NCI-H1930 (cell line): ENCODE measurements at places on chromosomes 2 and 18.

DNA sequence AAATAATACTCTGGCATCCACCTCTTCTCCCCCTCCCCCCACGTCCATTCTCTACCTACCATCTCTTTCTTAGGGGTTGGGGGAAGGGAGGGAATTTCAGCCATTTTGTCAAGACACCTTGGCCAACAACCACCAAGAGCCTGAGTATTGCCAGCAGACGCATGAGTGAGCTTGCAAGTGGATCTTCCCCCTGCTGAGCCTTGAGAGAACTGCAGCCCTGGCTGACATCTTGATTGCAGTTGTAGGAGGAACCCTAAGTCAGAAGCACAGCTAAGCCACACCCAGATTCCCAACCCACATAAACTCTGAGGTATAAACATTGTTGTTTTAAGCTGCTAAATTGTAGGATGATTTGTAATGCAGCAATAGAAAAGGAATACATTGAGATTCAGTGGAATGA lies 165.6 kb downstream of the TMEFF2 start:
- no peak for DNase-seq

GRCh38 chr2:48341551-48342133 lies 188.3 kb upstream of the STON1 start:
- no peak for DNase-seq

DNA sequence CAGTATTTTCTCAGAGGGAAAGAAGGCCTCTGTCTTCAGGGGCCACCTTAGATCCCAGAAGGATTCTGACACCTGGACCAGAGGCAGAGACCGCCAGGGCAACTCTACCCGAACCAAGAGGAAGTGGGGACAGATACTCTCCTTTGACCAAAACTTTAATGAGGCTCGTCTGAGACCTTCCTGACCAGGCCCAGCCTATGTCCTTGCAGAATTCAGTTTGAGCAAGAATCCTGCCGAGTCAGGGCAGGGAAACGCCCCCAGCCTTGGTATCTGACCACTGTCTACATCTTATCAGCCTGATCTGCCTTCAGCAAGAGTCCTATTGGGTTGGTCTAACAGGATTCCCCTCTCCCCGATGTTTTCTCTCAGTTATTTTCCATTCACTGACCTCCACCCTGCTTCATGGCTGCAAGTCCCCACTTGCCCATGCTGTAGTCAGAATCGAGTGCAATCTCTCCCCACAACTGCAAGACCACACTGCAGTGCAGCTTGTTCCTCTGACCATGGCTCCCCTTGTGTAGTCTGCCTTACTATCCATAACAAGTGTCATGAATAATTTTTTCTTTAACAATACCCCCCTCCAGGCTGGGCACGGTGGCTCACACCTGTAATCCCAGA lies 95.0 kb downstream of the MSH2 start:
- DNase-seq = no peak

DNA sequence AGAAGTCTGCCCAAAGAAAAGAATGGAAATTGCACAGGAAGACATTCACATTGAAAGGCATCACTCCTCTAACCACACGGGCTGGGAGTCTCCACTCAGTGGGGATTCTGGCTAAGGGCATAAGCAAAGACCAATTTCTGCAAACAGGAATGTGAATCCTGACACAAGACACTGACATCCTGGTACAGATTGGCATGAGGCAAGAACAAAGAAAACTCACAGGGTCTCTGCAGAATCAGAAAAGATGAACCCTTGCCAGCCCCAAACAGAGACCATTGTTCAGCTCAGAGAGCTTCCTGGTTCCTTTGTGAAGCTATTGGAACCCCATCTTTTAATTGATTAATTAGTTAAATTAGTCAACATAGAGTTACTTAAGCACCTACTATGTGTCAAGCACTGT lies 82.3 kb downstream of the UPP2 start:
- no peak for DNase-seq

DNA sequence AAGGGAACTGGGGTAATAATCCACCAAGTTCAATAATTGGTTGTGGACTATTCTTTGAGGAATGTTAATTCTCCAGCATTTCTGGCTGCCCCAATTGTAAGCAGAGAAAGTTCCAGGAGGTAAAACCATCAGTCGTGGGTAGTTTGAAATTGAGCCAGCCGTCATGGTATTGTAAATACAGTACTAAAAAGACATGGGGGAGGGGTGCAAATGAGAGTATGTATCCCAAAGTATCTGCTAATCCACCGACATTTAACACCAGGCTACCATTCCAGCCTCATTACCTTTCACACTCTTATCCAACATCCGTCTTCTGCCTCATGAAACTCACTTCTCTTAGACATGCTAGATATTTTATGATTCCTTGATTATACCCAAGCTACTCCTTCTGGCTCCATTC lies 507.9 kb downstream of the ERBB4 start:
- no peak for DNase-seq

DNA sequence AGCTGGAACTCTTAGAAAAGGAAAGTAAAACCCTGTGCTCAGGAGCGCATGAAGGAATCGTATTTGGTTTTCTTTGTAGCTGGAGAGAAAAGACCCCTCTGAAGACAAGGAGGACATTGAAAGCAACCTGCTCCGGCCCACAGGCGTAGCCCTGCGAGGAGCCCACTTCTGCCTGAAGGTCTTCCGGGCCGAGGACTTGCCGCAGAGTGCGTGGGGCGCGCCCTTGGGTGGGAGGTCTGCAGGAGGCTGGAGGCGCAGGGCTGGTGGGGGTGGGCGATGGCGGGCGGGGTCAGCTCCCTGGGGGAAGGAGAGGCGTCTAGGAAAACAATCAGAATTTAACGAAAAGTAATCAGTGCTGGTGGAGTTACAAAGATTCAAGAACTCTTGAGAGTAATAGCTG lies 72.8 kb downstream of the DYSF start:
- DNase-seq = no peak

- no peak for DNase-seq
These were observed 84.2 kb downstream of the SLC8A1 start for GRCh38 chr2:40367652-40368051.

DNA sequence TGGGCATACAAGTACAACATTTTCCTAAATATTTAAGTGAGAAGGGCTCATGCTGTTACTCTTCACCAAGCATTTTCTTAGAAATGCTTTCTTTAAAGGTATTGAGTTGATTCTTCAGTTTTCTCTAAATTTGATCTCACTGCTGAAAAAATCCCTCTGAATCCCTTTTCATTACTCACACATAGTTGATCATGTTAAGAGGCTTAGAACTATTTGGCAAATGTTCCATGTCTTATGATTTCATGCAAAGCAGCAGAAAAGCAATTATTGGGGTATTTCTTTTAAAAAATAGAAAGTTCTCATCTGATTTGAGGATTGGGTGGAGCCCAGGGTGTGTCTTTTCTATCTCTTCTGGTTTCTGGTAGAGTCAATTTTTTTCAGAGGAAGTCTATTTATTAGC lies 1079.8 kb upstream of the ZEB2 start:
- DNase-seq = no peak

DNA sequence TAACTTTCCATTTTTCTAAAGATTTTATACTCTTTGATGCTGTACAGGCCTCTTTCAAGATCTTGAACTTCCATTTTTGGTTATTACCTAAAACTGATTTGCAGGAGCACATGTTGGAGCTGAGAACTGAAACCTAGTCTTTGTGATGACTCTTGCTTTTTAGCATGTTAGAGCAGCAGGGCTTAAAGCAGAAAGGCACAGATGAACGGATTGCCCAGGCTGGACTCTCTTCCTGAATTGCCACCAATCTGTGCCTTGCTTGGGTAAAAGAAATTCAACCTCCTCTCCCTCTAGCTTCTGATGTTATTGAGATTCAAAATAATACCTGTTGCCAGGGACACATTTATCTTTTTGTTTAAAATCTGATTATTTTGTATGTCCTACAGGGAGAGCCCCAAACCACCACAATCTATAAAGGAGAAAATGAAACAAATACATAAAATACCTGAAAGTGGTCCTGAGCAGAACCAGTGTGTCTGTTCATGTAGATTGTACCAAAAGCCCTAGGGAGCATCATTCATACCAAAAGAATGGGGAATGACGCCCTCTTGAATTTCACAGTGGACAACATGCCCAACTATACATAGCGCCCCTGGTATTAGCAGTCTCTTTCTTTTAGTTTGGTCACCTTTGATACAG lies 277.0 kb upstream of the MAP2 start:
- DNase-seq = no peak

GRCh38 chr2:148282201-148282600 lies 261.3 kb downstream of the MBD5 start:
- no peak for DNase-seq

DNA sequence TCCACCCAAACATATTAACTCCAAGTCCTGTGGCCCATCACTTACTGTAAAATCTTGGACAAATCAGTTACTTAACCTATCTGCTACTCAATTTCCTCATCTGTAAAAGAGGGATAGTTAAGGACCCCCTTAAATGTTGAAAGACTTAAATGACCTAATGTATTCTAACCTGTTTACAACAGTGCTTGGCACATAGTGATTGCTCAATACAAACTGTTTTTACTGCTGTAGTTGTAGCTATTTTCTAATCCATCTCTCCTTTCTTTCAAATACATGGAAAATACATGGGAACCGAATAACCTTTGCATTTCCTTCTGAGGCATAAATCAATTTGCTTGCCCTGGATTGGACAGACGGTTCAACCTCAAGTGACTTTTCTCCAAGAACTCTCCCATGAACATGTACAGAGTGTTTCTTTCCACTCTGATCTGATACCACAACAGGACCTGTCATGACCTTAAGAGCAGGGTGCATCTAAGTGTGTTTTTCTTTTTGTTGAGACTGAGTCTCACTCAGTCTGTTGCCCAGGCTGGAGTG lies 2.7 kb downstream of the LNPK start:
- no peak for DNase-seq

DNA sequence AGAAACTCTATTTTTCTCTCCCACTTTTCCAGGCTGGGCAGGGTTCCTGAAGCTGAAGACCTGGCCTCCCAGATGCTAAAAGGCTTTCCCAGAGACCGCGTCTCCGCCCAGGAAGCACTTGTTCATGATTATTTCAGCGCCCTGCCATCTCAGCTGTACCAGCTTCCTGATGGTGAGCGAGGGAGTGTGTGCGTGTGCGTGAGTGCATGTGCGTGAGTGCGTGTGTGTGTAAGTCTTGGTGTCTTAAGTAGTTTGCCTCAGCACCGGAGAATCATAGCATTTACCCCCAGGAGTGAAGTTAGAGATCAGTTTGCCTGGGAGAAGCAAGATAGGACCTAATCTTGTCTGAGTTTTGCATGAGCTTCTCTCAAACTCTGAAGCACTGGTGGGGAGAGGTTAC lies 73.7 kb downstream of the CDK15 start:
- no peak for DNase-seq

DNA sequence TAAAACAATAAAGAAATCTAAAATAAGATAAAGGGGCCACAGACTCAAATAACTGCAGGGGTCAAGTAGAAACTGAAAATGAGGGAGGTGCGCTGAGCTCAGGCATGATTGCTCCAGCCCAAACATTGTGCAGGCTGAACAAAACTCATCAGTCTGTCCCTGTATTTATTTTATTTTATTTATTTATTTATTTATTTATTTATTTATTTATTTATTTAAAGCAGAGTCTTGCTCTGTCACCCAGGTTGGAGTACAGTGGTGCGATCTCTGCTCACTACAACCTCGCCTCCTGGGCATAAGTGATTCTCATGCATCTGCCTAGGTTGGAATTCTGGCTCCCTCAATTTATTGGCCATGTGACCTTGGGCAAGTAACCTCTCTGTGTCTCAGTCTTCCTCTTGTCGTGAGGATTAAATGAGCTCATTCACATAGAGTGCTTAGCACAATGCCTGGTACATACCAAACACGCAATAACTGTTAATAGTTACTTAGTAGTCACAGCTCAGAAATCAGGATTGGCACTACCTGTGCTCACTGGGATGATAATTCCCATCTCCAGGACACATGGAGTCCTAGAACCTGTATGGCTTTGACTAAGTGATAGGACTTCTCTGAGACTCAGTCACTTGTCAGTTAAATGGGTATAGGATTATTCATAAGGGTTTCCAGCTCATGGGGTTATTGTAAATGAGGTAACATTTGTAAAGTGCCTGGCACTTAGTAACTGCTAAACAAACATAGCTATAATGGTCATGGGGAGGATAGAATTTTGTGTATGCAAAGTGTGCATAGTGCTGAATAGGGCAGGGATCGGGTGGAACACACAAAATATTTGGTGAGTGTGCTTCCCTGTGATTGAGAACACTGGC lies 6.0 kb downstream of the SPEG start:
- no peak for DNase-seq

- DNase-seq = no peak
These were observed 108.0 kb downstream of the FAM168B start for GRCh38 chr2:130985206-130985780.

- DNase-seq = no peak
These were observed 216.0 kb downstream of the MYO3B start for GRCh38 chr2:170393861-170394498.

GRCh38 chr18:24679062-24679461 lies 218.6 kb downstream of the HRH4 start:
- DNase-seq = no peak

DNA sequence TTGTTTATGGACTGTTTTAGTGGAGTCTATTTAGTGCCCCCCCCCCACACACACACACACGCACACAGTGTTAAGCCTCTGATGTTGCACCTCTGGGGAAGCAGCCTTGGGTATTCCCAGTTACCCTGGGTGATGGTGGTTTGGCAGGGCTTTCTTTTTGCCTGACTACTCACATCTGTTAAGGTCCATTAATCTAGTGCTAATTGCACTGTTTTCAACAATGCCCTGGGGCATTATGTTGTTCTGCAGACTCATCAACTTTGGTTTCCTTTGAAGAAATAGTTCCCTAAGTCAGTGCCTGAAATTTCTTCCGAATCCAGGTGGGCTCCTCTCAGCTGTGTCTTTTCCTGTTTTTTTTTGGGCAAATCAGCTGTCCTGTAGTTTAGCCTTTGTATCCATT lies 34.7 kb downstream of the SPOPL start:
- no peak for DNase-seq

DNA sequence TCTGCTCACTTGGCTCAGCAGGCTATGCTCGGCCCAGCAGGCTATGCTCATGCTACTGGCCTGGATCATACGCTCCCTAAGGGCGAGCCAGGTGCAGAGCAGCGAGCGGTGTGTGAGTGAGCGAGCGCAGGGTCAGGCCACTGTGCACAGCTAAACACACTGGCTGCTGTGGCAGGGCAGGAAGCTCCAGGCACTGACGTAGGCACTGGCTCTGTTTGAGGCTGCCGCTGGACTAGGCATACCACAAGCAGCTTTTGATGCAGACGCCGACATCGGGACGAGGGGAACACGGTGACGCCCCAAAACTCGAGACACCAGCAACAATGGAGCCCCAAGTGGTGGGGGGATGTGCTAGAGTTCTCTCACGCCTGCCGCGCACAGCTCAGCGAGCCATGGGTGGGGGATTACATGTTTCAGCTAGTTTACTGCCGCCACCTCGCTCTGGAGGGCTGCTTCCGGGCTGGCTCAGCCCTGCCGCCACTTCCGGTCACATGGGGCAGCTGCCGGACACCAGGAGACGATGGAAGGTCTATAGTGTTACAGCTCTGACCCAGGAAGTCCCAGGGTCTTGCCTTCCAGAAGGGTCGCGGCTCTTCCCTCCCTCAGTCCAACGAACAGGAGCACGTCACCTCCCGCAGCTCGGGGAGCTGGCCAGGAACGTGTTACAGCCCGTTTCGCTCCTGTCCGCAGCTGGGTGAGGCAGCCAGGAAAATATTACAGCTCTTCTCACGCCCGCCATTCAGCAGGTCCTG lies 1176.9 kb upstream of the LRRTM1 start:
- DNase-seq = peak; percentile 80
